ENCODE measurements at places on chromosomes 5 and 9. TPM values are rescaled to one million over a fixed set of nuclear protein-coding genes. Genes with fewer than 3 reads are reported as not detected.

PCDHA6 gene
- polyA plus RNA-seq = 4.0 TPM

FRRS1L gene
- polyA plus RNA-seq = 37.6 TPM

ZNF189 gene
- polyA plus RNA-seq = 20.5 TPM

OR2V2 gene
- polyA plus RNA-seq = not detected

MINAR2 gene
- polyA plus RNA-seq = not detected

FAM114A2 gene
- polyA plus RNA-seq = 12.4 TPM

FAM219A gene
- polyA plus RNA-seq = 9.8 TPM

NR5A1 gene
- not detected for polyA plus RNA-seq
